GM04503 (cell line): ENCODE measurements at places on chromosomes 11 and 22.

GRCh38 chr22:27111796-27112672 is 454.6 kb downstream of the MIAT start:
- DNase-seq, result no peak

- no peak for DNase-seq
Measured at GRCh38 chr11:75394085-75394840, 5.1 kb upstream of the RPS3 start.

DNA sequence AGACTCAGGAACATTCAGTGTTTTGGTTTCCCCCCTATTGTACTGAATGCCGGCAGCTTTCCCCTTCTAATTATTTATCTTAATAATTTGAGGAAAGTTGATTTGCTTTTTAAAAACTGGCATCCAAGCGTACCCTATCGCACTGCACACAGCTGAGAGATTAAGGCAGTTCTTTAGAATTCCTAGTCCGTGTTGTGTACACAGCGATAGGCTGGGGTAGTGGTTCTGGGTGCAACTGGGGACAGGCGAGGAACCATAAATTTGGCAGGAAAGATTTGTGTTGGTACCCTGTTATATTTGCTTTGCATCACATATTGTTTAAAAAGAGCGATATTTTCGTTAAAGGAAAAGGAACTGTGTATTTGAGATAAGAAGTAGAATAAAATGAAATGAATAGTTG is 39.2 kb downstream of the PTPRJ start:
- no peak for DNase-seq

DNA sequence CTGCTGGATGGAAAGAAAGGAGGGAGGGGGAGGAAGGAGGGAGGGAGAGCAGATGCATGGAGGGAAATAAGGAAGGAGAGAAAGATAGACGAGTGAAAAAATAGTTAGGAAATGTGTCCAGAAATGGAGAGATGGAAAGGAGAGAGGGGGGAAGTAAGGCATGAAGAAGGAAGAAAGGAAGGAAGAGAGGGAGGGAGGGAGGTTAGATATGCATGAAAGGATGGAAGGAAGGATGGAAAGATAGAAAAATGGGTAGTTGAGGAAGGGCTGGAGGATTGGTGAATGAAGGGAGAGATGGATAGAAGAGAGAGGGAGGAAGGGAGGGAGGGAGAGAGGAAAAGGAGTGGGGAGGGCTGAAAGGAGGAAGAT is 19.6 kb downstream of the LINC01488 start:
- no peak for DNase-seq

DNA sequence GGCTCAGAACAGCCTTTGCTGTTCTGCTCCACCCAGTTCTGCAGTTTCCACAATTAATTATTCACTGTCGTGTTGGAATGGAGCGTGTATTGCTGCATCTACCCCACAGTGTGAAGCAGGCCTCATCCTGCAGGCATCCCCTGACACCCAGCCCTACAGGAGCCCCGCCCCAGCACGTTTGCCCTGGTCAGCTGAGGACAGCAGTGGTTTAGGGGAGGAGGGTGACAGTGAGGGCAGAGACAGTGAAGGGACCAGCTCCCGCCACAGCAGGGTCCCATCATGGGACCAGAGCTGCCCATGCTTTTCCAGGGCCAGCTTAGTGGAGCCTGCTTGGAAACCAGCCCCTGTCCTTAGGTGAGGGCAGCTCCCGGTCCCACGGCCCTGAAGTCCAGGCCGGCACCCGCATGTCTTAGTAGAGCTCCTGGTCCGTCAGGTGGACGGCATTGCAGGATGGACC is 273.0 kb downstream of the TBC1D22A start:
- DNase-seq, result no peak
